CD4-positive, alpha-beta T cell (primary cell): ENCODE measurements at places on chromosomes 11 and 22.

DNA sequence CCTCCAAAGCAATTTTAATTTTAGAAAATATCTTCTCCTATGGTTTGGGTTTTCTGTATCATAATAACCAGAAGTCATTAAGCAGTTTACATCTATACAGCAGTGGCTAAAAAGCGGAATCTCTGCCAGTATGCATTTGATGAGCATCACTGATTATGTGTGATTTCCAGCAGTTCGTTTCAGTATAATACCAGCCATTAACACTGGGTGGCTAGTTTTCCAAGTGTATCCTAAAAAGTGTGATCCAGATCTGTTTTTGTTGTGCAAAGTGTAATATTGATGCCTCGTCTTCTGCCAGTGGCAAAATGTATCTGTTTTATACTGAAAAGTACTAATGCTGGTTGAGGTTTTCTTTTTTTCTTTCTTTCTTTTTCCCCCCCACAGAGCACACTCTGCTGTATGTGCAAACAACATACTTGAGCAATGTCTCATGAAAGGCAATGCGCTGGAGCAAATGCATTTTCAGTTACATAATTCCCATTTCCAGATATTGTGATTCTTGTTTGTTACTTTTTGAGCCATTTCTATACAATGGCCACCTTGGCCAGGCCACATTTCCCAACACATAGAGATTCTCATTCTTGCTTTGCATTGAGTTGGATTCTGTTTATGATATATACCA is 64.2 kb downstream of the SLC36A4 start:
- no peak for DNase-seq

DNA sequence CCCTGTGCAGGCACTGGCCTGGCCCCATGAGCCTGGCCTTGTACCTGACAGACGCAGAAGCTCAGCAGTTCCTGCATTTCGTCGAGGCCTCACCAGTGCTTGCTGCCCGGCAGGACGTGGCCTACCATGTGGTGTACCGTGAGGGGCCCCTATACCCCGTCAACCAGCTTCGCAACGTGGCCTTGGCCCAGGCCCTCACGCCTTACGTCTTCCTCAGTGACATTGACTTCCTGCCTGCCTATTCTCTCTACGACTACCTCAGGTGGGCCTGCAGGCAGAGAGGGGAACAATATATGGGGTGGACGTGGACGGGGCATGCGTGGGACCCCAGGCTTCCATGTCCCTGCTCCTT is 4.9 kb downstream of the LARGE2 start:
- no peak for DNase-seq

- DNase-seq: no peak
Observed at GRCh38 chr22:28973352-28973751, 88.3 kb downstream of the C22orf31 start.

GRCh38 chr22:47031628-47031915 is 269.1 kb downstream of the TBC1D22A start:
- DNase-seq: no peak

GRCh38 chr22:35677460-35678187 is 29.4 kb downstream of the APOL6 start:
- no peak for DNase-seq

GRCh38 chr11:106477776-106478175 is 400.3 kb downstream of the AASDHPPT start:
- no peak for DNase-seq

DNA sequence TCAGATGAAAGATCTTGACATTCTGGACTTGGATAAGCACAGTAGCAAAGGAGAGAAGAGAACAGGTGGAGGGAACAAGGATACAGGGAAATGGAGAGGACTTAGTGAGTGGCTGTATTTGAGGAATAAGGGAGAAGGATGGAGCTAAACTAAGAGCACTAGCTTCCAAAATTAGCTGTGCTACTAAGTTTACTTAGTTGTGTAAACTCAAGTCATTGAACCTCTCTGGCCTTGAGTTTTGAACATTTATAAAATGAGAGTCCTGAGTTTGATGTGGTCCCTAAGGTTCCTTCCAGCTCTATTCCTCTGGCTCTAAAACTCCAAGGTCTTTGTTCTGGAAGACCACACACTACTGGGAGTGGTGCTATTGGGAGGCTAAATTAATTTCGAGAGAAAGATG is 100.7 kb downstream of the TRIM44 start:
- no peak for DNase-seq

GRCh38 chr22:31344256-31344577 is 1.9 kb downstream of the PATZ1 start:
- peak; percentile 50 for DNase-seq

DNA sequence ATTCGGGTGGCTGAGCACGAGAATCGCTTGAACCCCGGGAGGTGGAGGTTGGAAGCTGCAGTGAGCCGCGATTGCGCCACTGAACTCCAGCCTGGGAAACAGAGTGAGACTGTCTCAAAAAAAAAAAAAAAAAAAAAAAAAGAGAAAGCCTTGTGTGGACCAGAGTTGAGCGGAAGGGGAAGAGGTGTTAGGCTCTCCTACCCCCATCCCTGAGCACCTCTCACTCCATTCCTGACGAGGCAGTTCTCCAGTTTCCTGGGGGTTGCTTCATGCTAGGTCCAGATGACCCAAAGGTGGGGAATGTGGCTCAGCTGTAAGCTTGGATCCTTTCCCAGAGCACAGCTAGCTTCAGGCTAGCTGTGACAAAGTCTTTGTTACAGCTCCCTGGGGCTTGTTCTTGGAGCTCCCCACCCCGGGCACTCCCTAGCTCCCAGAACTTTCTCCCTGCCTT is 8.8 kb upstream of the DNAL4 start:
- DNase-seq: no peak

DNA sequence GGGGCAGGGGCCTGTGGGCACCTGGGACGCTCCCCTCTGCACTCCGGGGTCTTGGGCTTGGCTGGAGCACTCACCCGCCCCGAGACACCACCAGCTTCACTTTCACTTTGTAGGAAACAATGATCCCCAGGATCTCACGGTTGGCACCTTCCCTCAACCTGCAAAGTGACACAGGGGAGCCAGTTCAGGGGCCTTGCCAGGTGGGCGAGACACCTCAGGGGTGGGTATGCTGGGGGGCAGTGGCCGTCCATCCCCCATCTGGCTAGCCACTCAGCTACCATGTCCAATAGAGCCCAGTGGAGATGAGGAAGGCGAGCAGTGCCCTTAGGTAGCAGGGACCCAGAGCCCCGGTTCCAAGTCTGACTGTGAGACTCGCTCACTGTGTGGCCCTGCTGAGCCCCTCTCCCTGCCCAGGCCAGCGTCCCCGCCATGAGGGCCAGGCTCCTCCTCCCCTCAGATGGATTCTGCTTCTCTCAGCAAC is 32.3 kb downstream of the TPBGL start:
- DNase-seq: no peak

DNA sequence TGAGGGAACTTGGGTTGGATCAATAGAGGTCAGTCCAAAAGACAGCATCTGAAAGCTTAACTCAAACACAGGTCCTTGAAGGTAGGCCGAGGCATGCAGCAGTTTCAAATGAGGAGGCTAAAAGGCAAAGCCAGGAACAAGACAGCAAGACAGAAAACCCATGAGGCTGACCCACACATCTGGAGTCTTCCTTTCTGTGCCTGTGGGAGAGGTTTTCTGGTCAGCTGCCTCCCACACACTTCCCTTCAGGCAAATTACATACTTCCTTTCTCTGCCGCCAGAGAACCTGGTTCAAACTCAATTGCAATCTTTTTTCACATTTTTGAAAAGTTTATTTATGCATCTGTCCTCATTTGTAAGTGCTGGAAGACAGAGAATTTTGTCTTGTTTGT is 29.8 kb upstream of the CRTAM start:
- DNase-seq: no peak

- DNase-seq: no peak
Observed at GRCh38 chr22:30992565-30992964, 23.5 kb downstream of the TUG1 start.

DNA sequence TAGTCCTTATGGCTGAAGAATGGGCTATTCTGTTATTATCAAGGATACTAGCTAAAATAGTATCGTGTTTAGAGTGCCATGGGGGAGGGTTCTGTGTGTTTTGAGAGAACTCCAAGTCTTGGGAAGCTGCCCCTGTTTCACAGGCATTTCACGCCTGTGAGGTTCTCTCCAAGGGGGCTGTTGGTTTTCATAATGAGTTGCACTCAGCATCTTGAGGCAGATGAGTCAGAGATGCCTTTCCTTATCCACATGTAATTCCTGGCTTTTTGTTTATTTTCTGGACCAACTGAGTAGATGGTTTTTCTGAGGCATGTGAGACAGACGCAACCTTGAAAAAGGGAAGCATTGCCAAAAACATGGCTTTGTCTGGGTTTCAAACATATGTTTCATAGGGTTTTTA is 203.7 kb downstream of the ARHGAP42 start:
- DNase-seq: no peak

DNA sequence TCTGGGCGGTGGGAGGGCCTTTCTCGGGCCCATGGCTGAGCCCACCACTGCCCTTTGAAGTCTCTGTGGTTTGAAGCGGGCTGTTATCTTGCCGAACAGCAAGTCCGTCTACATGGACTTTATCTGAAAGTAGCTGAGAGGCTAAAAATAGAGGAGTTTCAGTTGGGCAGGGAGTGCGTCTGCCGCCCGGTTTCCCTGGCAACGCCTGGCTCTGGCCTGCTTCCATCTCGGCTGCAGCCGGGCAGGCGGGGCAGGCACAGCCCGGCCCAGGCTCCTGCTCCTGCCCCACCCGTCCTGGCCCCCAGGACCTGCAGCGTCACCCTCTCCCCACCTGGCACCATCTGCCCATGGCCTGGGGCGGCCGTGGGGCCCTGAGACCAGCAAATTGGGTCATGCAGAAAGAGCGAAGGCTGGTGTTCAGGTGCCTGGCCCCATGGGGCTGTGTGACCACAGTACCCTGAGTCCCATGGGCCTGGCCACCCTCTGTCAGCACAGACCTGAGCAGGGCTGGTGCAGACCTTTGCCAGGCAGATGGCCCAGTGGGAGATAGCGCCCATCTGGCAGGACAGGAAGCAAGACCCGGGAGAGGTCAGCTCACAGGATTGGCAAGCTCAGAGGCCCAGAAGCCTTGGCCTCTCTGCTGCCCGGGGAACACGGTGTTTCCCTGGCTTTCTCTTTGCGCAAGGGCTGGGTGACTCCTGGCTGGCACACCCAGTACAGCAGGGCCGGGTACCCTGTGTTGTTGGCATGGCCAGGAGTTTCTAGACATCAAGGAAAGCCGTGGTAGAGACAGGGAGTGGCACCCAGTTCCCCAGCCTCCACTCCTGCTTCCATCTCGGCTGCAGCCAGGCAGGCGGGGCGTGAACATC is 79.1 kb upstream of the KCNQ1OT1 start:
- peak; percentile 28 for DNase-seq

DNA sequence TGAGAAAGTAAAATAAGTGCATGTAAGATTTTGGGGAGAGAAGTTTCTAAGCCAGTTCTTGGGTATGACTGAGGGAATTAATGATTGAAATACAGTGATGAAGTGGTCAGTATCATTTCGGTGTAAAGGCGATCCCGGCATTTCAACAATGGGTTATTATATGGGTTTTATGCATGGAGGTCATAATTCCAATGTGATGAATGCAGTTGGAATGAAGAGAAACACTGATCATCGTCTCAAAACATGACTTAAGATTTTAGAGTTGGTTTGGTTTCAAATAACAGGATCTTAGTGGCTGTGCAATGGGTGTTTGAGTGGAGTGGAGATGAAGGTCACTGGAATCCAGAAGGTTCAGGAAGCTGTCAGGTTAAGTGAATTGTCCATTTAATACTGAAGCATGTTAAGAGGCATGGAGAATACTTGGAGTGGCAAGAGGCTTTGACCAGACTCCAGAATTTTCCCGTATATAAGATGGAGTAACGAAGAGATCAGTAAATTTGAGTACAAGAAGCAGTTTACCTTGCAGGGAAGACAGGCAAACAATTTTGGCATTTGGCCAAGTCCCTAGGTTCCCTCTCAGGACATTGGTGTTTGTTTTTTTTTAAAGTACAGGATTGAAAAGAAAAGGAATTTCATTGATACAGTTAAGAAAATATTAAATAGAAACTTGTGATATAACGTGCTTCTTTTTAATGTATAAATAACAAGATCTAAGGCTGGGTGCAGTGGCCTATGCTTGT is 96.4 kb upstream of the BIRC3 start:
- DNase-seq: no peak

GRCh38 chr11:19679952-19680828 is 32.4 kb upstream of the NAV2 start:
- DNase-seq: no peak

- DNase-seq: no peak
Observed at GRCh38 chr11:3867209-3868091, 12.0 kb downstream of the STIM1 start.

DNA sequence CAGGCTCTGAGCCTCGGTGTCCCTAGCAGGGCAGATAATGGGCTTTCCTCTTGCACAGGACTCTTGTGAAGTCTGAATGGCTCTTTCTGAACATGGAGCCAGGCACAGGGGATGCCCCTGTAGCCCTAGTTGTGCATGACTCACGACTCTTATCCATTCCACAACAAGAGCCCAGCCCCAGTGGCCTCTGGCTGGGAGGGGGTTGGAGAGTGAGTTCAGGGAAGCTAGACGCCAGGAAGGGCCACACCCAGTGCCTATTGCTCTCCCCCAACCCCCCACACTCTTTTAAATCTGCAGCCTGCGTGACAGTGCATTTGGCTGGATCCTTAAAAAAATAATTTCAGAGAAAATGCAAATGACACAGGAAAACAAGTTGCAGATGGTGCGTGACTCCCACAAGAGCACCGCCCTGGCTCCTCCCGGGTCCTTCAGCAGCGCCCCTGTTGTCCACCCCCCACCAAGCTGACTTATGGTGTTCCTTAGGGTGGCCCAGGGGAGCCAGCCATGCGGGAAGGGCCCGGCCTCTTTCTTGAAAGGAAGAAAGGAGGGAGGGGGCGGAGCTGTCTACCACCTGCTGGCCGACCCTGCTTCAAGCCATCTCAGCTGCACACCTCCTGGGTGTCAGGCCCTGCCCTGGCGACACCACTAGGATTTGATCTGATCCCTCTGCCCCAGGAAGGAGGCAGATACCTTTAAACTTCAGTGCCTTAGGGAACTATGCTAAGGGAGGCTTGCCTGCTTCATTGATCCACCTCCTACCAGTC is 74.7 kb downstream of the MN1 start:
- no peak for DNase-seq

- DNase-seq: no peak
Observed at GRCh38 chr22:40020956-40021355, 26.2 kb downstream of the FAM83F start.

DNA sequence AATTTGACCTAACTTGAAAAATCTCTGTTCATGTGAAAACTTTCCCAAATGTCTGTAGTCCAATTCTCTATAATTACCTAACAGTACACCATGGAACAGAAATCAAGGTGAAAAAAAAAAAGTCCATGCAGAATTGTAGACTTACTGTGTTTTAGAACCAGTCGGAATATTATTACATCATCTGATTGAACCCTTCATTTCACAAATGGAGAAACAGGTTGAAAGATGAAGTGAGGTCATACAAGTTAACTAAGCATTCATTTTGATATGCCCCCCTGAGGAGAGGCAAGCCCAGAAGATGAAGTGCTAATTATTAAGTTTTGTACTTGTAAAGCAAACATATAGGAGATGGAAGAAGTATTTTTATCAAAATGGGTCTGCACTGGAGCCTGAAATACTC is 179.4 kb downstream of the WNT11 start:
- DNase-seq: no peak

DNA sequence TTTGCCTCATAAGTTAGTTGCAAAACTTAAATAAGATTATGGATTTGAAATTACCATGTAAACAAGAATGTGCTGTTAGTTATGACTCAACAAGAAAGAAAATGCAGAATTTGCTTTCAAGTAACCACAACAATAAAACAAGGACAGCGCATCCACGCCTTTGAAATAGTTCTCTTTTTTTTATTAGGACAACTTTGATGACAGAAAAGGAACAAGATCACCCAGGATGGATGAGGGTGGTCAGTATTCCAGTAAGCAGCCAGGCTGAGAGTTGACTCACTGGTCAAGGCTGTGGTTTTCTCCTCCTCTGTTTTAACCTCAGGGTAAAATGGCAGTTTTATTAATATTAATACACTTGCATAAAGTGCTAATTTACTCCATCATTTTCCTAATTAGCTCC is 544.4 kb downstream of the OPCML start:
- DNase-seq: no peak
